ENCODE measurements at places on chromosomes 1 and 21. TPM values are rescaled to one million over a fixed set of nuclear protein-coding genes. Genes with fewer than 3 reads are reported as not detected.

GRCh38 chr1:78519446-78519845 lies 28.7 kb downstream of the PTGFR start:
- no peak for DNase-seq

Gene APCS
- not detected for total RNA-seq

Gene AKT3
- 41.8 TPM for total RNA-seq

- no peak for DNase-seq
Measured at GRCh38 chr1:58893257-58893869, 109.5 kb upstream of the JUN start.

DNA sequence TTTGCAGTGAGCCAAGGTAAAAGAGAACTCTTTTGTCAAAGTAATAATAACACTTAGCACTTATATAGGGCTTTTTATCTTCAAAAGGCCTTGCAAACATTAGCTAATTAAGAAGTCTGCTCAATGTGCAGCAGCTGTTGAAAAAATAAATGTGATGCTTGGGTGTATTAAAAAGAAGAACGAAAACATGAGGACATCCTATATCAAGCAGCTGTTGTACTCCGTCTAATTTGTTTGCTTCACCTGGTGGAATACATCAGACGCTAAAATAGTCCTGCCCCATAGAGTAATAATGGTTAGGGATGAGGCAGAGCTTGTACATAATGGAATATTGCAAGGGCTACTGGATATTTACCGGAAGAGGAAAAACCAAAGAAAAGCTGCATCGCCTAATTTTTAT lies 299.5 kb downstream of the ST6GALNAC3 start:
- no peak for DNase-seq

Gene SPRR3
- not detected for total RNA-seq

DNA sequence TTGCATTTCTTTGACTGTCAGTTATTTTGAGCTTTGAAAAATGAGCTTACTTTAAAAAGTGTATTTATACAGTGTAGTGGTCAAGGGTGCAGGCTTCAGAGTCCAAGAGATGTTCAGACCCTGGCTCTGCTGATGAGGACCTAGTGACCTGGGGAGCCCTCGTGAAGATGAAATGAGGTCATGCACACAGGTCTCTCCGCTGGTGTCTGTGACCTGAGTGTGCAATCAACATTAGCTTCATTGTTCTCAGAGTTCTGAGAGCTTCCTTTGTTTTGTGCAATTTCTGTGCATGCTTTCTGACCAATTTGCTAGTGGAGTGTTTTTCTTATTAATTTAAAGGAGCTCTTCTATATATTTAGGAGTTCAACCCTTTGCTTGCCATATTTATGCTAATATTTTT lies 71.3 kb downstream of the RIPK4 start:
- DNase-seq = no peak

DNA sequence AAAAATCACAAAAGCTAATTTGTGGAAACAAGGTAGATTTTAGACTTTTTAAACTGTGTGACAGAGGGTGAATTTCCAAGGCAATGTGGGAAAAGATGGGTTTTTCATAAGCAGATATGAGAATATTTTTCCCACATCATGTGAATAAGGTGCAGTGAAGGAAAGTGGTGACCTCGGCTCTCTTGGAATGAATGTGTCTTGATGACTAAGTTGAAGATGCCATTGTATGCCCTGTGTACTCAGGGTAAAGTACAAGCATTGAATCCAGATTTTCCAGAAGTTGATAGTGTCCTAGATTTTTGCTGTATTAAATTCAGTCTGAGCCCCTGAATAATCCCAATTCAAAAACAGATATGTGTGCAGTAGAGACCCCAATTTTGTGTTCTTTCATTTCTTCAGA lies 442.6 kb upstream of the ADGRL2 start:
- DNase-seq = no peak

- DNase-seq = no peak
Measured at GRCh38 chr1:76857973-76858372, 9.3 kb upstream of the ST6GALNAC5 start.

DNA sequence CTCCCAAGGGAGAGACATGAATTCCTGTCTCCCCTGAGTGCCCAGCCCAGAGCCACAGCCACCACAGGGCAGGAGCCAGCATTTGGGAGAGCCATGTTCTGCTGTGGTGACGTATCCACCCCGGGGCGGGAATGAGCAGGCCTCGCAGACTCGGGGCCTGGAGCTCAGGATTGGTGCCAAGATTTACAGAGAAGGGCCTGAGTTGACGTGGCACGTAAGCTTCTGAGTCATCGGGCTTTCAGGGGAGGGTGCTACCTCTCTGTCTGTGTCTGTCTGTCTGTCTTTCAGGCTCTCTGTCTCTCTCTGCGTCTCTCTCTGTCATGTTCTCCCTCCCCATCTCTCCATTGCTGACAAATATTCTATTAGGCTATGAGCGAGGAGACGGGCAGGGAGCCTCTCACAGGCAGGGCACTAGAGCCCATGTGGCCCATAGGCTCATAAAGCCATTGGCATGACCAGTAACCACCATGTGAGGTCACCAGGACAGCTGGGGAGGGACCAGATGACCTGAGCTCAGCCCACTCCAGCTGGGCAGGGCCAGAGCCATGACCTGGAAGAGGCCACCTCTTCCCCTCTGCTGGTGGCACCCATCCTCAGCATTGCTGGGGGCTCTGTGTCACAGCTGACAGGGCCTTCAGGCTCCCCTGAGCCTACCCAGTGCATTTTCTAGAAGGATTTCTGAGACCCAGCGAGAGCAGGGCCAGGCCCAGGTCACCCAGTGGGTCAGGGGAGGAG lies 300.0 kb upstream of the VAMP3 start:
- no peak for DNase-seq

Gene JAM2
- 0.50 TPM for total RNA-seq

All from natural killer cell treated with Interleukin-12 subunit alpha and Interleukin-12 subunit beta and Interleukin-15 and Interleukin-18, amount 100 ng/mL, for 72 hours (primary cell).